ENCODE measurements at places on chromosomes 6 and 20.

GRCh38 chr6:26045065-26045927, 41.9 kb upstream of the HFE start:
- peak; percentile 95 for DNase-seq

GRCh38 chr6:7621761-7622160, 31.8 kb downstream of the SNRNP48 start:
- peak; percentile 8 for DNase-seq

DNA sequence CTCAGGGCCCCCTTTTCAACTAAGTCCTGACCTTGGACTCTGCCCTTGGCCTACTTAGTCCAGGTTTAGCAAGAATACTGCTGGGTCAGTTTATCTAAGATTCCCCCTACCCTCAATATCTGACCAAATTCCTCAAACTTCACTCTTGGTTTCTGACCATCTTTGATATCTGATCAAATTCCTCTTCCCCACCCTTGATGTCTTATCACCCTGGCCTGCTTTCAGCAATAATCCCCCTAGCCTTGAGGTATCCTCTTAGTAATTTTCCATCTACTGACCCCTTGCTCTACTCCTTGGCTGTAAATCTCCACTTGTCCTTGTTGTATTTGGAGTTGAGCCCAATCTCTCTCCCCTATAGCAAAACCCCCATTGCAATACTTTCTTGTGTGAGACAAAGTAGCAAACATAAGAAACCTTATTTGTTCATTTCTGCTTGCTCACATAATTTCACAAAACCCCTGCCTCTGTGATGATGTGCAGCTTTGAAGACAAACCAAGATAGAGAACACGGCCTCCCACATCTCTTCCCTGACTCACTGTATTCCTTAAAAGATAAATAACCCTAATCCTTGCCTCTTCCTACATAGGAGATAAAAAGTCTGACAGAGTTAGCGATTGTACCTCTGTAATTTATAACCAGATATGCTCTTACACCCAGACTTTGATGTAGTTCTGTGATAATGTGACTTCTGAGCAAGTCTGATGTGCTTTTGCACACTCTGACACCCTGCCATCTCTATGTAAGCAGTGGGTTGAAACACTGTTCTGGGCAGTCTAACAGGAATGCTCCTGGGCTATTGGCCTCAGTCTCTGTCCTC, 13.8 kb upstream of the IYD start:
- peak; percentile 22 for DNase-seq

DNA sequence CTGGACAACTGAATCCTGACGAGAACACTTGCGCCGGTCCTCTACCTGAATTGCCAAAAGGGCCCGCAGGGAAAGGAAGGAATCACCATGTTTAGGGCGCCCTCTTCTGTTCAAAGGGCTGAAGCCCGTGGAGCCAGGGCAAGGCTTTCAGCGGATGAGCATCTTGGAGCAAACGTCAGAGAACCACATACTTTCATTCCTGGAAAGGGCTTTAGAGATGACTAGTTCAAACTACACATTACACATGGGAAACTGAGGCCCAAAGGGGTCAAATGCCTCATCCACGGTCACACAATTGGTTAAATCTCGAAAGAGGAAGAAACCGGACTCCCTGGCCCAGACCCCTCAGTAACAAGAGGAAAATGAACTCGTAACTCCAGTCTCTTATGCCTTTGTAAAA, 11.5 kb upstream of the ZNF133 start:
- peak; percentile 62 for DNase-seq

DNA sequence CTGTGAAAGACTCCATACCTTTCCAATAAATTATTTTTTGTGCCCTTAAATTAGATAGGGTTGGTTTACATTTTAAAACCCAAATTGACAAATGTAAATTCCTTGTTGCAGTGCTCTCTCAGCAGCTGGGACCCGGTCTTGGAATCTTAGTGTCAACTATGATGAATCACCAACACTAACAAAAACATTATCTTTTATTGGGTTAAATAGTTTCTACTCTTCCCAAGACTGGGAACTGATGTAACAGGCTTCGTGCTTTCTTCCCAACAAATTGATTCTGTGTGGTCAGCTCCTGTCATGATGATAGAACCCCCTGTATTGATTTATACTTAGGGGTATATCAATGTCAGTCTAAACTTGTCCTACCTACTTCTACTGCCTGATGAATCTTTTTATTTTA, 23.2 kb upstream of the AHI1 start:
- peak; percentile 39 for DNase-seq

GRCh38 chr6:105985816-105986632, 100.1 kb upstream of the PRDM1 start:
- DNase-seq: no peak

- no peak for DNase-seq
Measured at GRCh38 chr6:11275598-11275997, 43.1 kb upstream of the NEDD9 start.

DNA sequence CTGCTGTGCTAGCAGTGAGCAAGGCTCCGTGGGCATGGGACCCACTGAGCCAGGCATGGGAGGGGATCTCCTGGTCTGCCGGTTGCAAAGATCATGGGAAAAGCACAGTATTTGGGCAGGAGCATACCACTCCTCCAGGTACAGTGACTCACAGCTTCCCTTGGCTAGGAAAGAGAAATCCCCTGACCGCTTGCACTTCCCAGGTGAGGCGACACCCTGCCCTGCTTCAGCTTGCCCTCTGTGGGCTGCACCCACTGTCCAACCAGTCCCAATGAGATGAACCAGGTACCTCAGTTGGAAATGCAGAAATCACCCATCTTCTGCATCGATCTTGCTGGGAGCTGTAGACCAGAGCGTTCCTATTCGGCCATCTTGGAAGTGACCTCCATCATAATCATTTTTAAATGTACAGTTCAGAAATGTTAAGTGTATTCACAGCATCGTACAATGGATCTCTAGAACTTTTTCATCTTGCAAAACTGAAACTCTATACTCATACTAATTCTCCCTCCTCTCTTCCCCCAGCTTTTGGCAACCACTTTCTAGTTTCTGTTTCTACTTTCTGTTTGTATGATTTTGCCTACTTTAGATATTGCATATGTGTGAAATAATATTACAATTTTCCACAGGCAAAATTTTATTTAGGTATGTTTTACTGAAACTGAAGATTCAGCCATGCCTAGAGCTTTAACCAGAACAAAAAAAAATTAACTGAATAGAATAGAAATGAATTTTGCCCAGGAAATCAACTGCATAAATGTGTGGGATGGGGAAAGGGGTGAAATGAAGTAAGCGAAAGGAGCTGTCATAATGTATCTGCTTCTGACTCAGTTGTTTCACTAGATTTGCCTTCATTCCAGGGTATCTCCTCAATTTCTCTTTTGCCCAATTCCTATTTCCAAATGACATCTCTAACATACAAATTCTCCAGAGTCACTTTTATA, 100.0 kb downstream of the RWDD2A start:
- no peak for DNase-seq

GRCh38 chr6:14889188-14889587, 356.7 kb upstream of the JARID2 start:
- DNase-seq: no peak

GRCh38 chr6:114449659-114450058, 106.8 kb upstream of the HS3ST5 start:
- DNase-seq: no peak

GRCh38 chr6:24980507-24981385, 45.0 kb upstream of the RIPOR2 start:
- peak; percentile 73 for DNase-seq

- peak; percentile 23 for DNase-seq
Measured at GRCh38 chr20:51763965-51764602, 4.1 kb downstream of the ATP9A start.

GRCh38 chr6:55818482-55818881, 56.9 kb downstream of the BMP5 start:
- no peak for DNase-seq

DNA sequence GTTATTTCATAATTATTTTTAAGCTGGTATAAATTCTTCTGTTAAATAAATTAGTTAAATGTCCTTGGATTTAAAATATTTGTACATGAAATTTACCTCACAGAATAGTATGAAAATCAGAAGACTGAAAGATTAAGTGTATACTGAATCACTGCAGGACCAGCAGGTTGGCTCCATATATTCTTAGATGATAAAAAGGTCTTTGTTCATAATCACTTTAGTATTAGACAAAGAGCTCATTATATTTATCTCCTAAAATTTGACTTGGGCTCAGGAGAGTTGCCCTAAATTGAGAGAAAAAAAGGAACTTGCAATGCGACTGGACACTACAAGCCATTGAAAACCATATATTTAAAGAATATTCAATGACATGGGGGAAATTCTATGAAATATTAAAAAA, 766.4 kb upstream of the CITED2 start:
- DNase-seq: no peak

DNA sequence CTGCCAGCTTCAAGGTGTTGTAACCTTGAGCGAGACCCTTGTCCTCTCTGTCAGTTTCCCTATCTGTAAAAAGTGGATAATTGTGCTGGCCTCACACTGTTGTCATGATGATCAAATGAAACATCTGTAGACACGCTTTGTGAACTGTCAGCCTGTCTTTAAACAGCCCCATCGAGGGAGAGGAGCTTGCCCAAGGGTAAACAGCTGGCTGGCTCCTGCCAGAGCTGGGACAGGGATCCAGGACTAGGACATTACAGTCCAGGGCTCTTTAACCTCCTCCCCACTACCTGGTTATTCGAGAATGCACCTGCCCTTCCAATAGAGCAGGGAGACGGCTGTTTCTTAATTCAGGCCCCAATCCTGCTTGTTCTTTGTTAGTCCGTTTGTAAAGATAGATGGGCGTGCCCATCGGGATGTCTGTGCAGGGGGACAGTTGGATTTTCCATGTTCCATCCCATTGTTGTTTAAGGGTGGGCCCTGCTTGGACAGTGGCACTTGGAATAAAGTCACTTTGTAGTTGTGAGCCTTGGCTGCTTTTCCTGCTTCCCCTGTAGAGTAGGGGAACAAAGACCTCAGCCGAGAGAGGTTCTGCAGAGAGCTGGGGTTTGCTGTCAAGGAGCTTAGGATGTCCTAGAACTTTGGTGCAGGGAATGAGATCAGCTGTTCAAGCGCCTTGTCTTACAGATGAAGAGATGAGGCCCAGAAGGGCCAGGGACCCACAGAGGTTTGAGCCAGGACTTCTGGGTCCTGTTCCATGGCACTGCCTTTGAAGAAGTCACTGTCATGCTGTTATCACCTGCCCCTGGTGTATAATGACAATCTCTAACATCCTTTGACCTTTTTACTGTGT, 77.9 kb upstream of the MYL9 start:
- no peak for DNase-seq

GRCh38 chr20:22385602-22386305, 198.6 kb downstream of the FOXA2 start:
- no peak for DNase-seq

GRCh38 chr6:1552296-1552761, 57.4 kb upstream of the FOXC1 start:
- DNase-seq: no peak

GRCh38 chr6:39865011-39865888, 69.0 kb downstream of the MOCS1 start:
- DNase-seq: peak; percentile 64

DNA sequence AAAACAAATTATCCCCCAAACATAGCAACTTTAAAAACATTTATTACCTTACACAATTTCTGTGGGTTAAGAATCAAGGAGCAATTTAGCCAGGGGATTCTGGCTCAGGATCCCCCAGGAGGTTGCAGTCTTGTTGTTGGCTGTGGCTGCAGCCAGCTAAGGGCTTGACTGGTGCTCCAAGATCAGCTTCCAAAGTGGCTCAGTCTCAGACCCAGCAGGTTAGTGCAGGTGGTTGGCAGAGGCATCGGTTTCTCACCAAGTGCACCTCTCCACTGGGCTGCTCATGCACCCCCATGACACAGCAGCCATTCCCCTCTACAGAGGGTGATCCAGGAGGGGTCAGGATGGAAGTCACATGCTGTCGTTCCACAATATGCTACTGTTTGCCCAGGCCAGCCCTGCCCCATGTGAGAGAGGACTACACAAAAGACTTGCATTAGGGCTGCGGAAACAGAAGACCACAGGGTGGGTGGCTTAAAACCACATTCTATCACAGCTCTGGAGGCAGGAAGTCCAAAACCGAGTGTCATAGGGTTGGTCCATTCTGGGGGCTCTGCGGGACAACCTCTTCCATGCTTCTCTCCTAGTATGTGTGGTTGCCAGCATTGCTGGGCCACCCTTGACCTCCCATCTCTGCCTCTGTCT, 125.8 kb downstream of the C6orf118 start:
- no peak for DNase-seq

GRCh38 chr6:100461917-100462705, 2.6 kb downstream of the SIM1 start:
- no peak for DNase-seq

DNA sequence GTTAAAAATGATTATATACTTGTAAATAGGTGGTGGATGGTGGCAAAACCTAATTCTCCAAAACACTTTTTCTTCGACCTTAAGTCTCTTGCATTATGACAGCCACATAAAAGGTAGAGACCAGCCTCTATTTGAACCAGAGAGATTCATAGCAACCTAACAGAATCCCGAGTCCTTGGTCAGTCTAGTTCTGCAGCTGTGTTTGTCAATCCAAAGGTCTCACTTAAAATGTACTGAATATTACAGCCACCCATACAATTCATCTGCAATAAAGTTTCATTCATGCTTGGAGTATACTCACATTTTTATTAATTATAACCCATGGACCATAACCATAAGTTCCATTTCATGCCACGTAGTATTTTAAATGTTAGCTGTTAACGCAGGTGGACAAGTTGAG, 87.2 kb downstream of the EPM2A start:
- no peak for DNase-seq

- DNase-seq: no peak
Measured at GRCh38 chr6:22929311-22929985, 360.1 kb downstream of the HDGFL1 start.

DNA sequence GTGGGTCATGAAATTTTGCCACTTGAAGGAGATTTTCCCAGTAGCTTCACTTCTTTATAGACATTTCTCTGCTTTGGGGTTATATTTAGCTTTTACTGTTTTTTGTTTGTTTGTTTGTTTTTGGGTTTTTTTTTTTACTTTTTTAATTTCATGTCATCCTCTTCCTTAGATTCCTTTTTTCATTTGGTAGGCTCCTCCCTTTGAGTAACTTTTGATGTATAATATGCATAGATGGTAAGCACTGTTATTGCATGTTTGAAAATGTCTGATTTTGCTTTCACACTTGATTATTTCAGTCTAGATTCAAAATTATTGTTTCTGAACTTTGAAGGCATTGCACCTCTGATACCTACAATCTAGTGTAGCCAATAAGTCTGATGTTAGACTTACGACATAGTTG, 37.6 kb downstream of the PLEKHG1 start:
- DNase-seq: no peak

DNA sequence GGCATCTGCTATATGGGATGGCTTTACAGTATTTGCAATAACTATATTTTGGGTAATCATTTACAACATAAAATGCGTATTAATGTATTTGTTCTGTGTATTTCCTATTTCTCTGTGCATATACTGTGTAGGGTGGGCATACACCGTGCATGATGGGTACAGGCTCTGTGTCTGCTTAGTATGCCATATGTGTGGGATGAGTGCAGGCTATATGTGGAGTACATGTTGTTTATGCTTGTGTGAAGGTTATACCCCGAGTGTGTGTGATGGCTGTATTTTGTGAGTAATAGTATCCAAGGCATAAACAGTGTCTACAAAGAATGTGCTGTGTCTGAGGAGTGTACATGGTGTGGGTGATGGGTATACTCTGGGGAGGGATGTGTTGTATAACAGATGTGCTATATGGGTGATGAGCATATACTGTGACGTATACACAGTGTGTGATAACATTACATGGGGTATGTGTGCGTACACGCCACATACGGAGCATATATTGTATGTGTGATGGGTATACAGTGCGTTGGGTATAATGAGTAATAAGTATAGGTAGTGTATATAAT, 52.7 kb downstream of the CPXM1 start:
- DNase-seq: no peak

- no peak for DNase-seq
Measured at GRCh38 chr20:54668271-54669039, 193.1 kb downstream of the DOK5 start.

All from fibroblast of upper back skin (primary cell).